ENCODE measurements at places on chromosomes 11 and 22.

GRCh38 chr11:131938351-131938751 is 567.9 kb downstream of the NTM start:
- DNase-seq, result no peak

DNA sequence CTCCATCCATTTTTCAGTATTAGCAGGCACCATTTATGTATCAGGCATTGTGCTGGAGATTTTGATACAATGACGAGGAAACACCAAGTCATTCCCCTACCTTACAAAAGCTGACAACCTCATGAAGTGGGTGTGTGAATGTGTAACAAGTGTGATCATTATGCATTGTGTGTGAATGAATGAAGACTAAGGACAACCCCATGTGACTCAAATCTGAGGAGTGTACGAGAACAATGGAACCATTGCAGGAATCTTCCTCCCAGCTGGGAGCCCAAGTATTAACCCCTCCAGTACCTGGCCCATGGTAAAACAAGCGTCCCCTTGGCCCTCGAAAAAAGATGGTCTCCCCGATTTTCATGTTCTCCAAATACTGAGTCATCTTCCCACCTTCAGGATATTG is 4.4 kb downstream of the CYB5R2 start:
- no peak for DNase-seq

DNA sequence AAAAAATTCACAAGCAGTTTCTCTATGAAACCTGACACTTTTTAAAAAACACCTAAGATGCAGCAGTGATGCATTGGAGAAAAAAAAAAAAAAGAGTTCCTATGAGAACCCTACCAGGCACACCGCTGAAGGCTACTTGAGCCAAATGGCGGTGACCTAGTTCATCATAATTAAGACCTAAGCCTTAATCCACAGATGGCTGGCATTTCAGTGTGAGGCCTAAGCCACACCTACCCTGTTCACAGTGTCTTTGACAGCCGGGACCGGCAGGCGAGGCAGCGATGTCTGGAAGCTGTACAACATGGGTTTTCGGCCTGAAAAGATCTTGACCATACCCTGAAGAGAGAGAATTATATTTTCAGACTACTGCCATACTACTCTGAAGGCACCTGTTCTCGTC is 38.0 kb downstream of the CPT1A start:
- DNase-seq, result no peak

- DNase-seq, result no peak
Observed at GRCh38 chr11:7545611-7546010, 31.8 kb downstream of the PPFIBP2 start.

GRCh38 chr11:17634776-17635550 is 84.4 kb upstream of the MYOD1 start:
- no peak for DNase-seq

GRCh38 chr11:117878314-117878938 is 2.0 kb upstream of the FXYD6 start:
- DNase-seq, result no peak

DNA sequence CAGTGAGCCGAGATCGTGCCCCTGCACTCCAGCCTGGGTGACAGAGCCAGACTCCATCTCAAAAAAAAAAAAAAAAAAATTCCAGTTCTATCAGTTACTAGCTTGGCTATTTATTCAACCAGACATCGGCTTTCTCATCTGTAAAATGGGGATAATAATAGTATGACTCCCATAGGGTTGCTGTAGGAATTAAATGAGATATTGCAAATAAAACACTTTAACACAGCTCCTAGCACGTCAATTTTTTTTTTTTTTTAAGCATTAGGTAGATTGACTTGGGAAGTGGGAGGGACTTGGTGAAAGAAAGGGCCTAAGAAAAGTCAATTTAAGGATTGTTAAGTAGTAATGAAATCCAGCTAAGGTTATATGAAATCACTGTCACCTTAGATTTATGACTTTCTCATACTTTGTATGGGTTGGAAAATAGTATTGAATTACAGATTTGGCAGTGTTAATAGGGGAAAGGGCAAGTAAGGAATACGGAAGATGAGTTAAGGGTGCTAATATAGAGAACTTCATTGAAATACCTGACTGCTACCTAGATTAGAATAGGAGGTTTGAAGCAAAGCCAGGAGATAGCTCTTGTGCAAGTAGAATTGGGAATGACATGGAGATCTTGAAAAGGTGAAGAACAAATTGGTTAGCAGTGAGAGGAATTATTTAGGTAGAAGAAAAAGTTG is 28.8 kb downstream of the BIRC2 start:
- DNase-seq, result no peak

- DNase-seq, result no peak
Observed at GRCh38 chr22:35505399-35506258, 35.0 kb upstream of the RASD2 start.

GRCh38 chr11:133530501-133530835 is 1.8 kb downstream of the OPCML start:
- DNase-seq, result no peak

- DNase-seq, result no peak
Observed at GRCh38 chr11:61815790-61816735, 740 bp downstream of the FADS1 start.

DNA sequence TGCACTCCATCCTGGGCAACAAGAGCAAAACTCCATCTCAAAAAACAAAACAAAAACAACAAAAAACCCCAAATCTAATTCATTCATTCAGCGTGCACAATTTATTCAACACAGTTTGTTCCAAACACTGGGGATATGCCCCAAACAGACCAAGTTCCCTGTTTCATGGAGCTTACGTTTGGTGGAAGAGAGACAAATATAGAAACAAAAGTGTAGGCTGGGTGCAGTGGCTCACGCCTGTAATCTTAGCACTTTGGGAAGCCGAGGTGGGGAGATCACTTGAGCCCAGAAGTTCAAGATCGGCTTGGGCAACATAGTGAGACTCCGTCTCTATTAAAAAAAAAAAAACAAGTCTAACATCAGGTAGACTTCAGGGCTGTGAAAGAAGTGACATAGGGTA is 52.4 kb downstream of the PTPRJ start:
- no peak for DNase-seq

DNA sequence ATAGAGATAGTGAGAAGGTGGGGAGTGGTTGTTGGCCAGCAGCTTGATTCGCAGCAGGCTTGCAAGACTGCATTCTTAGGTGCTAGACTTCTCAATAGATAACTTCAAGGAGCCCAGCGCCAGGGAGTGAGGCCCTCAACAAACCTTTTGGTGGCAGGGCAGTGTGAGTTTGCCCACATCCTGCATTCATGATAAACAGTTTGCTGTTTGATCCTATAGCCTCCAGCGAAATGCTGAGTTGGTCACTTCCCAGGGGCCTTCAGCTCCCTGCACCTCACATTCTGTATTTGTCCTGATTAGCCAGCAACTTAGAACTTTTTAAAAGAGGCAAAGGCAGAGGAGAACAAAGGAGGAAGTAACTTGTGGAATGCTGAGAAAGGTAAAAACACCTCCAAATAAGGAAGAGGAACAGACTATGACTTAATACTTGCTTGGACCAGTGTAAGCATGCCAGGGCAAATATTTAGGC is 25.1 kb downstream of the OR10A6 start:
- no peak for DNase-seq

DNA sequence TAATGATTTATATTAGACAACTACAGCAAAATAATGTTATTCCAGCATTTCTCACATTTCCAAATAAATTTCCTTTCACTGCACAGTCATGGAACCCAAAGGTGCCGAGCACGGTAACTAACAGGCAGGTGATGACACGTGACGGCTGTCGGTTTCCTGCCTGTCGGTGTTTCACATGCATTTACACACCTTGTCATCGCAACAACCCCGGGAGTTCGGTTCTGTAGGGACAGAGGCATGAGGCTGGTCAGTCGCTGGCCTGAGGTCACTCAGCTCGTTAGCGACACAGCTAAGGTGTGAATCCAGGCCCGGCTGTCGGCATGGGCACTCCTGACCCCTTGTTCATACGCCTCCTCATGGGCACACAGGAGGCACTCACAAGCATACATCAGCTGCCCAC is 9.9 kb downstream of the DNAL4 start:
- DNase-seq, result no peak

GRCh38 chr22:44522526-44523170 is 24.6 kb upstream of the RTL6 start:
- no peak for DNase-seq

GRCh38 chr11:80831374-80831773 is 1390.5 kb upstream of the TENM4 start:
- DNase-seq, result no peak

- DNase-seq, result no peak
Observed at GRCh38 chr11:12377106-12377823, at the start of gene PARVA. Gene PARVA, plus strand, starts transcription at chr11:12377571. Its CDS starts 77 bp downstream, at chr11:12377648.

GRCh38 chr11:1178906-1179305 is 21.2 kb downstream of the MUC5AC start:
- DNase-seq, result no peak

DNA sequence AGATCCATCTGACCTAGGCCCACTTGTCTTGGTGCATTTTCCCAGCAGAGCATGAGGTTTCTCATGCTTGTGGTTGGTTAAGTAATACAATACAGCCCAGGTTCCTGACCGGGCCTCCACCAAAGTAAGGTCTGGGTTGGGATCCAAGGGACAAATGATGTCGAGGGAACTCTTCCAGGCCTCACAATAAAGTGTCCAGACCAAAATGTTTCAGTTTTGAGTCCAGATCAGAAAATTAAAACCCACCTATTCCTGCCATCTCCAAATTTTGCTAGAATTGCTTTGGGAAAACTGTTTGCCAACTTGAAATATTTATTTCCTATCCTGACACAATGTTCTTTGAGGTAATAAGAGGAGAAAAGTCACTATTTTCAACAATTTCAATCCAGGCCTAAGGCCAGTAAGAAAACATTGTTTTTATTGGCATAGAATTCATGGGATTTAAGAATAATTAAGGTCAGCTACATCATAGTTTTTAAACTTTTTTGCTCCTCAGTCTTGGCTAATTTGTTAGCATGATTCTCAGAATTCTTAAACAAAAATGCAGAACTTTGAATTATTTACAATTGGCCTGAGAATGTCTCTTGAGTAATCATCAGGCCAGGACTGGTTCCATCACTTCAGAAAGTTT is 51.4 kb downstream of the ME3 start:
- DNase-seq, result no peak

DNA sequence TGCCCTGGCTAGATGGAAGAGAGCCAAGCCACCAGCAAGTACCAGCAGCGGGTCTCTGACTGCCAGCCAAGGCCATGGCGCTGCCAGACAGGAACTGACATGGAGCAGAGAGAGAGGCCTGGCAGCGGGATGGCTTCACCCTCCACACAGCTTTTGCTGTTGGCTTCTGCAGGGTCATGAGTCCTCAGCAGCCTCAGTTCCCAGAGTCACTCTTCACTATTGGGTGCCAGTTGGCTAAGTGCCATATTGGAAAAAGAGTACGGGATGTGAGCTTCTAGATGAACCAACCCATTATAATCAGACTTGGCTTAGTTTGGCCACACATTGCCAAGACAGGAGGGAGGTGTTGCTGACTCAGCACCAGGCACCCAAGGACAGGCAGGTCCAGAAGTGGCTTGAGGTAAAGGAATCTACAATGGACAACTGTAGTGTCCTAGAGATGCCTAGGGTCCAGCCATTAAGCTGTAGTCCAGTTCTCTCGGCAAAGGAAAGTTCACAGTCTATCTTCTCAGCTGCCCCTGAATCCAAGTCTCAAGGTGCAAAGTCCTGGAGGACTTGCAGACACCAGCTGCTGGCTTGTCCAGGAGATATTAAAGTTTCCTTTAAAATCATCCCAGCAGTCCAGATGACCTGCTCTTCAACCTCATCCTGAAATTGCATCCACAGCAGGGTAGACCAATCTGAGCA is 40.7 kb upstream of the POU2AF1 start:
- no peak for DNase-seq

DNA sequence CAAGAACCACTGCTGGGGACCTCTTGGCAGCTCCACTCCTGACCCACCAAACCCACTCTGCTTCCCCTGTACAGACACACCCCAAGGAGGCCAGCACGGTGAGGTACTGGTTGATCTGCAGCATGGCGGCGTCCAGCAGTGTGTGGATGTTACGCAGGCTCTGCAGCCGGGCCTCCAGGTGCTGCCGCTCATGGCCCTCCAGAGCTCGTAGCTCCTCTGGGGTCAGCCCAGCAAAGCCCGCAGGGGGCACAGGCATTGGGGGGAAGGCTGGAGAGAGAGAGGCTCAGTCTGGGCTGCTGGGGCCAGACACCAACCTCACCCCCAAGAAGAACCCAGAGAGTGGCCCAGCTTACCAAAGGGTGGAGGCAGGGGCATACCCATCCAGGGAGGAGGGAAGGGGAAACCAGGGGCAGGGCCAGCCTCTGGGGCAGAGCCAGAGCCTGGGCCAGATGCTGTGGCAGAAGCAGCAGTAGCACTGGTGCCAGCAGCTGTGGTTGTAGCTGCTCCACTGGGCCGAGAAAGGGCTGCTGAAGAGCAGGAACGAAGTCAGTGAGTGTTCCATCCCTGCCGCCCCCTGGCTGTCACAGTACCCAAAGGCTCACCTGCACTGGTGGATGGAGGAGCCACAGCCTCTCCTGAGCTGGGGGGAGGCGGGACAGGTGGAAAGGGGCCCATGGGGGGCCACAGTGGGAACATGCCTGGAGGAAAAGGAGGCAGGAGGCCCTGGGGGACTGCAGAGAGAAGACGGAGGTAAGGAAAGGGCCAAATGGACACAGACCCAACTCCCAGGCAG is 4.5 kb downstream of the SYVN1 start:
- DNase-seq, result no peak

DNA sequence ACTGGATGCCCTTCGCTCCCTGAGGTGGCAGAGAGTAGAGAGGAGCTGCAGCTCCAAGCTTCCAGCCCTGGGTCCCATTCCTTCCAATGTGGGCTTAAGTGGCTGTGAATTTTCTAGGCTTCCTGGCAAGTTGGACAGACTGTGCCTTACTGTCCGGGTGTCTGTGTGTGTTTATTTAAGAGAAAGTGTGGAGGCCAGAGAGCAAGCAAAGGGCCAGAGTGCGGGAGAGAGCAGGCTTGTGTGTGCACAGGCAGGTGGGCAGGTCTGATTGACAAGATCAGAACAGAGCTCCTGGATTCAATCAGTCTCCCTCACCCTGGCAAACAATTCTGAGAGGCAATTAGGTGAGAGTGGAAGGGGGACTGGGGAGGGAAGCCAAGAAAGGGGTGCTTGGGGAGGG is 347.0 kb downstream of the CADM1 start:
- no peak for DNase-seq

GRCh38 chr22:43535336-43535735 is 123.5 kb downstream of the MPPED1 start:
- no peak for DNase-seq

DNA sequence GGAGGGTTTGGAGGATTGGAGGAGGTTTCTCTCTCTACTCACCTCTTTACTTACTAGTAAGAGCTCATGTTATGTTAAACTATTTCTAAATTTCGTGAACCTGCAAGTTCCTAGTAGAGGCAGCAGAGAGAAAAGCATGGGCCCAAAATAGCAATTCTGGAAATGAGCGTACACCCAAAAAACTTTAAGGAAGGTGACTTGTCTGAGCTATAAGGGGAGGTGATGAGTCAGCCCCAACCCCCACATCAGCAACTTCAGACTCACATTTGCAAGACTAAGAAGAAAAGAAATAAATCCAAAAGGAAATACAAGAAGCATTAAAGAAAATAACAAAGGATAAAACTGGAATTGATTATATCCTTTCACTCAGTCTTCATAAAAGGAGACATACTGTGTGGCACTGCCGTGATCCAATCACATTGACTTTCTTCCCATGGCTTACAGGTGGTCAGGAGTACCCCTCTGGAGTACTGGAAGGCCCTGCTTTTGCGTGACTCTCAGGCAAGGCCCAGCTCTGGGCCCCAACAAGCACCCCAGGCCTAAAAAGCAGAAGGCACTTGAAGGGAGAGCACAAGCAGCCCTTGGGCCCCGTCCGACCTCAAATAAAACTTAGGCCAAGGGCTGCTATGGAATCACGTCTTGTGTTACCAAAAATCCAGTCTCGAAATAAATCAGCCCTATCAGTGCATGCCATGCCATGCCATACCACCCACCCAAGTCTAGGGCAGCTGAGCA is 14.3 kb downstream of the PACSIN2 start:
- DNase-seq, result no peak

- peak; percentile 43 for DNase-seq
Observed at GRCh38 chr11:102453302-102453695, 734 bp upstream of the TMEM123 start.
